ENCODE measurements at places on chromosomes 6 and 20.

- H3K27me3 ChIP-seq: no peaks in the 10 kb centered on the region
- H3K4me1 ChIP-seq: no peaks in the 10 kb centered on the region
- no peak overlapping the region for H3K4me3 ChIP-seq
These were observed 200.7 kb upstream of the ECI2 start for GRCh38 chr6:4336084-4336483.

GRCh38 chr20:34880215-34880850 lies 3.9 kb downstream of the ACSS2 start:
- peaks cover 8% of the 10 kb centered on the region for H3K36me3 ChIP-seq
- H3K4me1 ChIP-seq: peaks cover 3% of the 10 kb centered on the region
- no peaks in the 10 kb centered on the region for H3K27me3 ChIP-seq
- no peak overlapping the region for H3K27ac ChIP-seq
- DNase-seq: no peak
- no peak overlapping the region for H3K4me3 ChIP-seq

- H3K36me3 ChIP-seq: no peaks in the 10 kb centered on the region
These were observed 114.0 kb upstream of the TAB2 start for GRCh38 chr6:149203509-149203908.

GRCh38 chr6:156828280-156828703 lies 51.1 kb downstream of the ARID1B start:
- no peak for DNase-seq
- peaks cover 6% of the 10 kb centered on the region for H3K36me3 ChIP-seq
- H3K27me3 ChIP-seq: no peaks in the 10 kb centered on the region
- peaks cover 20% of the 10 kb centered on the region for H3K4me1 ChIP-seq
- peak overlapping the region; percentile 8 for H3K27ac ChIP-seq
- no peak overlapping the region for H3K4me3 ChIP-seq

DNA sequence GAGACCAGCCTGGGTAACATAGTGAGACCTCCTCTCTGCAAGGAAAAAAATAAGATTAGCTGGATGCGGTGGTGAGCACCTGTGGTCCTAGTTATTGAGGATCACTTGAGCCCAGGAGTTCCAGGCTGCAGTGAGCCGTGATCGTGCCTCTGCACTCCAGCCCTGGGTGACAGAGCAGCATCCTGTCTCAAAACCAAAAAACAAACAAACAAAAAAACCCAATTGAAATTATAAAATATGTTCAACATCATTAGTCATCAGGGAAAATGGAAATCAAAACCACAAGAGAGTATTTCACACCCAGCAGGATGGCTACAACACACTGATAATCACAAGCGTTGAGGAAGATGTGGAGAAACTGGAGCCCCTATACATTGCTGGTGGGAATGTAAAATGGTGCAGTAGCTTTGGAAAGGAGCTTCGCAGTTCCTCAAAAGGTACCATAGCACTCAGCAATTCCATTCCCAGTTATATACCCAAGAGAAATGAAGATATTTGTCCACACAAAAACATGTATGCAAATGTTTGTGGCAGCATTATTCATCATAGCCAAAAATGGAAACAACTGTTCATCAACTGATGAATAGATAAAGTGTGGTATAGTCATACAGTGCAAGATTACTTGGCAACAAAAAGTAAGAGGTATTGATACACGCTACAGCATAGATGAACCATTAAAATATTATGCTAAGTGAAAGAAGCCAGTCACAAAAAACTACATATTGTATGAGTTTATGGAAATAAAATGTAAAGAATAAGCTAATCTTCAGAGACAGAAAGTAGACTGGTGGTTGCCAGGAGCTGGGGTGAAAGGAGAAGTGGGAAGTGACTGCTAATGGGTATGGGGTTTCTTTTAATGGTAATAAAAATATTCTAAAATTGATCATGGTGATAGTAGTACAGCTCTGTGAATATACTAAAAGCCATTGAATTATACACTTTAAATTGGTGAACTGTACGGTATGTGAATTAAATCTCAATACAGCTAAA lies 38.7 kb upstream of the RIPOR2 start:
- no peaks in the 10 kb centered on the region for H3K27me3 ChIP-seq
- H3K4me3 ChIP-seq: no peak overlapping the region
- no peak for DNase-seq
- H3K27ac ChIP-seq: no peak overlapping the region

DNA sequence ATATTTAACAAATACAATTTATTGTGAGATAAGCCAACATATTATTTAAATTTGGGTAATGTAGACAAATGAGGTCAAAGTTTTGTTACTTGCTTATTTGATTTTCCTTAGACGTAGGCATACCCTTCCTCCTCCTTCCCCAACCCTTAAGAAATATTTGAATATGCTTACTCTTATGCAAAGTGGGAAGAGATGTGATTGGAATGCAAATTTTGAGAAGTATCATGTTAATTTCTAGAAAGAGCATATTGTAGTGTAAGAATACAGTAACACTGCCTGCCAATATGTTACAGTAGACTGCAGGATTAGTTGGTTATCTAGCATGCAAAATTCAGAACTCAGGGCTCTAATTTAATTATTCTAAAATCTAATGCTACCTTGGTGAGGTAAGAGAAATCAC lies 32.9 kb downstream of the CRISP1 start:
- H3K27me3 ChIP-seq: no peaks in the 10 kb centered on the region
- DNase-seq: no peak
- H3K27ac ChIP-seq: no peak overlapping the region
- no peak overlapping the region for H3K4me3 ChIP-seq

GRCh38 chr6:10310826-10311225 lies 104.0 kb downstream of the TFAP2A start:
- no peaks in the 10 kb centered on the region for H3K27me3 ChIP-seq
- H3K36me3 ChIP-seq: no peaks in the 10 kb centered on the region
- no peaks in the 10 kb centered on the region for H3K4me1 ChIP-seq
- DNase-seq: no peak
- H3K4me3 ChIP-seq: no peak overlapping the region

DNA sequence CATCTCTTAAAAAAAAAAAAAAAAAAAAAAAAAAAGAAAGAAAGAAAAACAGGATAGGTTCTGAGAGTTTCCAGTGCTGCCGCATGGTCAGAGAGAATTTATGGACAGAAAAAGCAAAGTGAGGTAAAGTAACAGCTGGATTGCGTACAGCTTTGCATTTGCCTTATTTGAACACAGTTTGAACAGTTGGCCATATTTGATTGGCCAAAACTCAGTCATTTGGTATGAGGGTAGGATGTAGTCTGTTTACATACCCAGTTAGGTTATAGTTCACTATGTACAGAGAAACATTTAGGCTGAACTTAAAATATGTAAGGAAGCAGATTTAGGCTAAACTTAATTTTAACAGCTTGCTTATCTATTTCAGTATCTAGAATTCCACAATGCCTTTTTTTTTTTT lies 17.5 kb upstream of the L3MBTL1 start:
- no peak for DNase-seq
- H3K4me1 ChIP-seq: no peaks in the 10 kb centered on the region
- H3K27me3 ChIP-seq: no peaks in the 10 kb centered on the region
- H3K4me3 ChIP-seq: no peak overlapping the region
- no peaks in the 10 kb centered on the region for H3K36me3 ChIP-seq
- no peak overlapping the region for H3K27ac ChIP-seq

DNA sequence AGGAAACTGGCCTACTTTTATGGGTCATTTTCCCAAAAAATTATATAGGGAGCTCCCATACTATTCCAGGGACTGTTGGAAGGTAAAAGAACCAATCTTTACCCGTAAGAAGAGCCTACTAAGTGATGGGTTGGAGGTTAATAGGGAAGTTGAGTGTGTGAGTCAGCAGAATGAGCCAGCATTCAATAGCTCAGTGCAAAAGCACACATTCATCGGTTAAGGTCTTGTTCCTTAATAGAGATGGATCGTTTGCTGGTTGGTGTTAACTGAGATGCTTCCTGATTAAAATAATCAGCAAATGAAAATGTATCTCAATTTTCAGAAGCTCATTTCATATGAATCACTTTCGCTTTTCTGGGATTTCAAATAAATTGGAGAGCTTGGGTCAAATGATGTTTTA lies 115.3 kb upstream of the MRPS10 start:
- no peak overlapping the region for H3K4me3 ChIP-seq
- H3K4me1 ChIP-seq: no peaks in the 10 kb centered on the region
- no peak overlapping the region for H3K27ac ChIP-seq
- no peak for DNase-seq
- no peaks in the 10 kb centered on the region for H3K27me3 ChIP-seq

DNA sequence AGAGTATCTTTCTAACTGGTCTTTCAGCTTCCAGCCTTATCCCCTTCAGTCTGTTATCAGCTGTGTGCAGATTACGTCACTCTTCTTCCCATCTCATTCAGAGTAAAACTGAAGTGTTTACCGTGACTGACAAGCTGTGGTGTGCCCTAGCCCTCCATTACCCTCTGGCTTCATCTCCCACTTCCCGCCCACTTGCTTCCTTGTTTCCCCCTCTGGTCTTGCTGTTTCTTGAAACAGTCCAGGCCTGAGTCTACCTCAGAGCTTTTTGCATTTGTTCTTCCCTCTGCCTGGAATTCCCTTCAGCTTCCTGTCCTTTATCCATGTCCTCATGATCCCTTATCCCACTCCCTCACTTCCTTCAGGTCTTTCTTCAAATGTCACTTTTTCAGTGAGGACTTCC lies 66.9 kb downstream of the CARMIL1 start:
- H3K36me3 ChIP-seq: no peaks in the 10 kb centered on the region
- no peak for DNase-seq
- H3K27me3 ChIP-seq: no peaks in the 10 kb centered on the region
- H3K4me1 ChIP-seq: no peaks in the 10 kb centered on the region
- H3K27ac ChIP-seq: no peak overlapping the region
- no peak overlapping the region for H3K4me3 ChIP-seq

DNA sequence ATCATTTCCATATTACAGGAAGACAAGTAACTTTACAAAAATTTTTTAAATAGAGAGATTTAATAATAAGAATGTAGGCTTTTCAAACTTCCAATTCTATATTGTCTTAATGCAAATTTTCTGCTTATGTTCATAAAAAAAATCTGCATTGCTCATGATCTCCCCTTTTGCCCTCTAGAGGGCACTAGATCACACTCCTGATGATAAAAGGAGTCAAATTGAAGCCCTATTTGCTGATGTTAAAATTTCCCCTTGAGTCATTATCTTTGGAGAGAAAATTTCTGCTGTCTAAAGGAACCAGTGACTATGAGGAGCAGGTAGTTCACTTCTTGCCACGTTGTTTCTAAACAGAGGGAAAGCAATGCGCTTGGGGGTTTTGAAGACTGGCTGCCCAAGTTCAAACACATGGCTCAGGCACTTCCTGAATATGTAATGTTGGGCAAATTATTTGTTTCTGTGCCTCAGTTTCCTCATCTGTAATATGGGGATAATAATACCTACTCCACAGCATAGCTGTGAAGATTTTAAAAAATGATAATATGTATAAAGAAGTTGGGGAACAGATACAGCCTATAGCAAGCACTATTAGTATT lies 874.2 kb downstream of the TFAP2A start:
- H3K27ac ChIP-seq: no peak overlapping the region
- no peaks in the 10 kb centered on the region for H3K4me1 ChIP-seq
- H3K27me3 ChIP-seq: no peaks in the 10 kb centered on the region
- no peaks in the 10 kb centered on the region for H3K36me3 ChIP-seq

GRCh38 chr6:15330174-15330944 lies 84.5 kb downstream of the JARID2 start:
- H3K36me3 ChIP-seq: no peaks in the 10 kb centered on the region
- no peaks in the 10 kb centered on the region for H3K27me3 ChIP-seq
- no peak for DNase-seq
- no peaks in the 10 kb centered on the region for H3K4me1 ChIP-seq
- H3K4me3 ChIP-seq: no peak overlapping the region

GRCh38 chr6:110490110-110490509 lies 13.7 kb upstream of the SLC22A16 start:
- H3K36me3 ChIP-seq: no peaks in the 10 kb centered on the region
- no peak overlapping the region for H3K27ac ChIP-seq
- H3K4me1 ChIP-seq: no peaks in the 10 kb centered on the region
- H3K27me3 ChIP-seq: no peaks in the 10 kb centered on the region
- H3K4me3 ChIP-seq: no peak overlapping the region

GRCh38 chr6:134680021-134680420 lies 269.9 kb downstream of the ALDH8A1 start:
- H3K27me3 ChIP-seq: no peaks in the 10 kb centered on the region
- no peak overlapping the region for H3K27ac ChIP-seq
- H3K36me3 ChIP-seq: no peaks in the 10 kb centered on the region

DNA sequence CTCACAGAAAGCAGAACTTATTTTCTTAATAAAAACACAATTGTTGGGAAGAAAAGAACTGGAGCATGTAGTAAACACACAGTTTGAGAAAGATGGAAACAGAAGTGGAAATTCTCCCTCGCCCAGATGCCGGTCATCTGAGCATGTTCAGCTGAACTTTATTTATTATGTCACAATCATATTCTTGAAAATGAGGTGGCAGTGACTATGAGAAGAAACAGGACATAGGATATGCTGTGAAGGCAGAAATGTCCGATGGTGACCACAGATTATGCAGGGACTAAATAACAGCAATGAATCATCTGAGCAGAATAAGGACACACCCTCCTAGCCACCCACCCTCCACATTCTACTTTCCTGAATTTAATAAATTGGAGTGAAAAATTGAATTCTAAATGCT lies 425.3 kb upstream of the NOX3 start:
- no peak for DNase-seq
- no peak overlapping the region for H3K27ac ChIP-seq
- H3K27me3 ChIP-seq: no peaks in the 10 kb centered on the region
- no peak overlapping the region for H3K4me3 ChIP-seq
- no peaks in the 10 kb centered on the region for H3K36me3 ChIP-seq
- no peaks in the 10 kb centered on the region for H3K4me1 ChIP-seq

GRCh38 chr20:51447097-51447764 lies 95.3 kb downstream of the NFATC2 start:
- H3K4me3 ChIP-seq: no peak overlapping the region
- H3K27me3 ChIP-seq: no peaks in the 10 kb centered on the region
- DNase-seq: no peak
- no peaks in the 10 kb centered on the region for H3K4me1 ChIP-seq
- H3K36me3 ChIP-seq: no peaks in the 10 kb centered on the region

DNA sequence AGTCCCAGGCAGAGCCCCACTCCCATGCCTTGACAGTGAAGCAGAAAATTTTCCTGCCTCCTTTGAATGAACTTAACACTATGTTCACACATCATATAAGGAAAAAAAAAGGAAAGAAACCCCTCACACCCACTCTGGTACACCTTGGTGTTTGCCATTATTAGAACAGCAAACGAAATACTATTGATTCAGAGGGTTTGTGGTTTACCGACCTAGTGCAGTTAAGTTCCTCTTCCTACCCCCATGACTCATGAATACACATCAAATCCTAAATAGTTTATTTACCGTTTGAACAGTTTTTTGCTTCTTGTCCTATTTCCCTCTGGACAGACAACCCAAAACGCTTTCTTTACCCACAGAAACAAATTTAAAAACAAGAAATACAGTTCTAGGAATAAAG lies 237.7 kb downstream of the FOXA2 start:
- no peak overlapping the region for H3K27ac ChIP-seq
- H3K4me3 ChIP-seq: no peak overlapping the region
- H3K27me3 ChIP-seq: no peaks in the 10 kb centered on the region
- no peak for DNase-seq
